ENCODE measurements at places on chromosomes 7 and 10. TPM values are rescaled to one million over a fixed set of nuclear protein-coding genes. Genes with fewer than 3 reads are reported as not detected.

GRCh38 chr10:26621889-26622711 lies 75.4 kb upstream of the PDSS1 start:
- peak; percentile 85 for DNase-seq

GRCh38 chr10:24390746-24391145 lies 181.8 kb downstream of the KIAA1217 start:
- DNase-seq, result no peak

DNA sequence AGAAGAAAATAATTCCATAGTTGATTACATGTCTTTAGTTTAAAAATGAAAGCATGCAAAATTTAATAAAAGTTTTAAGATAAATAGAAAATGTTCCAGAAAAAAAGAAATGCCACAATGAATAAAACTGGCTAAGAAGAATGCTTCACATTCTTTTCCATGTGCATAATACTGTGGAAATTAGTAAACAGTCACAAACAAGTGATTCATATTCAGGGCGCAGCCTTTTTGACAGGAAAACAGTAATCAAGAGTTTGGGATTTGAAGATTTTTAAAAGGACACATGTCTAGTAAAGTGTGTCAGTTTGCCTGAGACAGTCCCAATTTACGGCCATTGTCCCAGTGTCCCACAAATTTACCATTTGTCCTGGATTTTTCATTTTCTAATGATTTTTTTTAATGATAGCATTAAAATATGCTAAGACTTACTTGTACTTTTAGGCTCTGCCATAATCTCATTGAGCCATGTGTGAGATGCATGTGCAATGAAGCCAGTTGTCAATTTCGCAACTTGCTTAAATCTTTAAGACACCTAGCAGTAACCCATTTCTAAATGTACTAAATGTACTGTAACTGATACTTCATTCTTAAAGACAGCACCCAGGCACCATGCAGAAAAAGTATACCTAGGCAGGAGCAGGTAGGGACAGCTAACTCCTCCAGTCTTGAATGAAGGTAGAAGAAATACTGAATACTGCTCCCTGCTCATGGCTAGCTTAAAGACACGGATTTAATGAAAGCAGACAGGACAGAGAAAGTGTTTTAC lies 46.9 kb downstream of the ZNF438 start:
- no peak for DNase-seq

DNA sequence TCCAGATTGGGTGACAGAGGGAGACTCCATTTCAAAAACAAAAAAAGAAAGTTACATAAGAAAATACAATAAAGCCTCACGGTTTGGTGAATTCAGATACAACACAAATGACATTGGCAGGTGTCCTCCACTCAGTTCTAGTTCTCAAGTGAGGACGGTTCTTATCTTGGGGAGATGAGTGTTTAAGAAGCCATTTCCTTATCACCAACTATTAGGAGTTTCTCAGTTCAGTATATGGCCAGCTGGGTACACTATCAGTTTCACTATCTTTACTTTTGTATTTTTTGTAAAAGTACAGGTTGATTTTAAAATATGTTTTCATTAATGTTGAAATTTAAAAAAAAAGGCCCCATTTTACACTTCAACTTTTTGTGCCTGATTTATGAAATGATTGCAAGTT lies 36.6 kb upstream of the NEBL start:
- DNase-seq, result no peak

GRCh38 chr10:58414270-58415041 lies 29.2 kb downstream of the TFAM start:
- no peak for DNase-seq

- DNase-seq, result no peak
Measured at GRCh38 chr7:150966002-150966401, 12.1 kb downstream of the KCNH2 start.

DNA sequence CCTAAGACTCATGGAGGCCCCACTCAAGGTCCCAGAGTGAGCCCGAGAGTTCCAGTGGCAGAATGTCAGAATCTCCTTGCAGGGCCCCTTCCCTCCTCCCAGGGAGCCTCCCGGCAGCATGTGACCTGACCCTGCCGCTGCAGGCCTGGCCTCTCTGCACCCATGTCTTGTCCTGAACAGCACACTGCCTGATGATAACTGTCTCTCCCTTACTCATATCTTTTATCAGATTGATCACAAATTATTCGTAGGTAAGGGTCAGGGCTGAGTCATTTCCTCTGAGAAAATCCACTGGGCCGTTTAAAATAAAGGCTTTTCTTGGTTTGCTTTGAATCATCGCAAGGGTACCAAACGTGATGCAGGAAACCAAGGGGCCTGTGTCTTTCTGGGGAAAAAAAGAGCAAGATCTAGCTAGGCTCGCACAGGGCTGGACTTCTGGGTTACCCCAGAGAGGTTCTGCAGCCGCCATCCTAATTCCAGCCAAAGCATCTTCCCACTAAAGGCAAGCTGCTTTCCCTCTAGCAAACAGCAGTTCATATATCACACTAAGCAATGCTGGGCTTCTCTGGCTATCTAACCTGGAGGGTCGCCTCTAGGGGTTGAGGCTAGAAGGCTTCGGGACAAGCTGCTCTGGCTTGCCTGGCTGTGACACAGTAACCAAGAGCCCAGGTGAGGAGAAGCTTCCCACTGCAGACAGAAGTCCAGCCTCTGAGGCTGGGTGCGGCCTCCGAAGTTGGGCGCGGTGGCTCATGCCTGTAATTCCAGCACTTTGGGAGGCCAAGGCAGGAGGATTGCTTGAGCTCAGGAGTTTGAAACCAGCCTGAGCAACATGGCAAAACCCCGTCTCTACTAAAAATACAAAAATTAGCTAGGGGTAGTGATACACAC lies 104.9 kb downstream of the SPDYE5 start:
- DNase-seq, result no peak

DNA sequence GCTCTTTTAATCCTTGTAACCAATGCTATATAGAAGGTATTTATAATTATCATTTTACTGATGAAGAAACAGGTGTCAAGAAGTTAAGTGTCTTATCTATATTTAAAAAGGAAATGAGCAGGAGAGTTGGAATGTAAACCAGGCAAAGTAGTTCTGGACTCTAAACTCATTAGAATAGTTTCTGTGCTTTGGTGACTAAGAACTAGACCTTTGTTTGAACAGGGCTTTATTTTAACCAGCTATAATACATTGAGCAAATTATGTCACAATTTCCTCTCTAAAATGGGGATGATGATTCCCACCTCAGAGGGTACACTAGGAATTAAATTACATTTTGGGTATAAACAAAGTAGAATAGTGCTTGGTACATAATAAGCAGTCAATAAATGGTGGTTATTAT lies 236.0 kb downstream of the MAGI2 start:
- DNase-seq, result no peak

- DNase-seq, result no peak
Measured at GRCh38 chr7:152902054-152902453, 142.5 kb downstream of the ACTR3B start.

DNA sequence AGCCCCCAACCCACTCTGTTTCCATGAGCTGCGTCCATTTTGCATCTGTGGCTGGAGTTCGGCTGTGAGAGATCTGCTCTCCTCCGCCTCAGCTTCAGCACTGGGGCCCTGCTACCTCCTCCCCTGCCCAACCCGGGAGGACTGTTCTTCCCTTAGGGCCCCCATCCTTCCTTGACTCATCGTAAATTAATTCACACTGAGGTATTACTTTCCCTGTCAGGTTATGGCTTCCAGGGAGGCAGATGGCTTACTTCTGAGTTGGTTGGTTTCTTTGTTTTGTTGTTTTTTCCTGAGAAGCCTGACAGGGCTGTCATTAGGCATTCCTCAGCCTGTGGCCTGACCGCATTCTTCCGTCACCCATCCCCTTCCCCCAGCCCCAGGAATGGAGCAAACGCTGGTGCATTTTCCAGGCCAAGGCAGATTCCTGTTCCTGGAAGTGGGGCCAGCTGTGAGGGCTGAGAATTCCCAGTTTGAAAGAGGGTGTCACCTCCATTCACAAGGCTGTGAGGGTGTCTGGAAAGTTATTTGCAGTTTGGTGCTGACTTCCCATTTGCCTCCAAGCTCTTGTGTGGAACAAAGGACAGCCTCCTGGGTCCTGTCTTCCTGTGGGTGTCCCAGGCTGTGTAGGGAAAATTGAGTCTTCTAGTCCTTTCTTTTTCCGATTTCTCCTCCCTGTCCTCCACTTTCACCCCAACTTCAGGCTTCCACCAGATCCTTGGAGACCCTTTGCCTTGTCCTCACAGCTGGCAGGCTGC lies 11.7 kb downstream of the CPA5 start:
- DNase-seq, result peak; percentile 78

TDRD1 gene
- 0.69 TPM for total RNA-seq

CCDC172 gene
- not detected for total RNA-seq

CYP3A4 gene
- total RNA-seq, result not detected

DNA sequence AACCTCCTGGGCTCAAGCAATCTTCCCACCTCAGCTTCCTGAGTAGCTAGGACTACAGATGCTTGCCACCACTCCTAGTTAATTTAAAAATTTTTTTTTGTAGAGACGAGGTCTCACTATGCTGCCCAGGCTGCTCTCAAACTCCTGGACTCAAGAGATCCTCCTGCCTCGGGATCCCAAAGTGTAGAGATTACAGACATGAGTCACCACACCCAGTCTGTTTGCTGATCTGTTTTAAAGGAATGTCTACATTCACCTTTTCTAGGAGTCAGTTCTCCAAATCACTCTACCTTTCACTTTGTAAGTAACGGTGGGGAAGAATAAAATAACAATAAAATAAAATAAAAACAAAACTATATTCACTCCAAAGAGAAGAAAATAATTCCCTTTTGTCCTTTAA lies 86.6 kb upstream of the AGBL3 start:
- no peak for DNase-seq

GRCh38 chr7:37391791-37392672 lies 56.6 kb downstream of the ELMO1 start:
- no peak for DNase-seq

- no peak for DNase-seq
Measured at GRCh38 chr7:100221231-100221718, 1.5 kb downstream of the PVRIG start.

DNA sequence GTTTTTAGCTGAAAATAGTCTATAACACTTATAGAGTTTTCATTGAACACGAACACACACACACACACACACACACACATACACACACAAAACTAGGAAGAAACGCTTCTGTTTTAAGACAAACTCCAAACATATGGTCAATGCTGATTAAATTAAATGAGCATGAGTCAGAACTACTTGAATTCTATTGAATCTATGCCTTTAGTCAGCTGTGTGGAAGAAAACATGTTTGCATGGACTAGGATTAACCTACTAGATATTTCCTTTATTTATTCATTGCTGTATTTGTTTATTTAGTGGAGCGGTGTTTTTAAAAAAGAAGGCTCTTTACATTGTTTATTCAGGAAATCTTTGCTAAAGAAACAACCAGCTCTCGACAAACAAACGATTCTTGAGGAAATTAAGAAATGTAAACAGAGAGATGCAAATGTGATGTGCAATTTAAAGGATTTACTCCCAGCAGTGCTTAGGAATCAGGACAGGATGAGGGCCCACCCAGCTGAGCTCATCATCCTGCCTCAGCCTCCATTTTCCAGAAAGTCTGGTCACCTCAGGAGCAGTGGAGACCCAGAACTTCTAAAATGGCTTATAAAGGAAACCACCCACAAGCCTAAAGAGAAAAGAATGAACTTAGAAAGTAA lies 83.2 kb downstream of the PDE1C start:
- no peak for DNase-seq

DNA sequence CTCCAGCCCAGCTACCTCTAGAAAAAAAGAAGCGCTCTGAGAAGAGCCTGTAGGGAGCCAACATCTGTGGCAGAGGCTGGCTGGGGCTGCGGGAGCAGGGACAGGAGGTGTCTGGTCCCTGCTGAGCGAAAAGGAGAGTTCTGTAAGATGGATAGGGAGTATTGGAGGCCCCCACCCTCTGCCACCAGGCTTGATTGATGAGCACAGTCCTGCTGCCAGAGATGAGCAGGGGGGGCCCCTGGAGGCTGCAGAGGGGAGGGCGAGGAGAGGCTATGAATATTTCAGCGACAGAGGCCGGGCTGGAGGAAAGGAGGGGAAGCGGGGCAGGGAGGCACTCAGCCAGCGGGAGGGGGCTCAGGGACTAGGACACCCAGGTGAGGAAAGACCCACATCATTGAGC lies 44.5 kb upstream of the HSPB1 start:
- no peak for DNase-seq

GATAD1 gene
- total RNA-seq, result 26.2 TPM

GRCh38 chr7:17333221-17333620 lies 34.8 kb downstream of the AHR start:
- DNase-seq, result no peak

Data from posterior vena cava (tissue), 2 donors.